NCI-H1436 (cell line): ENCODE measurements at places on chromosomes 11 and 22.

- DNase-seq = no peak
These were observed 124.7 kb upstream of the POU2AF2 start for GRCh38 chr11:111120696-111121302.

DNA sequence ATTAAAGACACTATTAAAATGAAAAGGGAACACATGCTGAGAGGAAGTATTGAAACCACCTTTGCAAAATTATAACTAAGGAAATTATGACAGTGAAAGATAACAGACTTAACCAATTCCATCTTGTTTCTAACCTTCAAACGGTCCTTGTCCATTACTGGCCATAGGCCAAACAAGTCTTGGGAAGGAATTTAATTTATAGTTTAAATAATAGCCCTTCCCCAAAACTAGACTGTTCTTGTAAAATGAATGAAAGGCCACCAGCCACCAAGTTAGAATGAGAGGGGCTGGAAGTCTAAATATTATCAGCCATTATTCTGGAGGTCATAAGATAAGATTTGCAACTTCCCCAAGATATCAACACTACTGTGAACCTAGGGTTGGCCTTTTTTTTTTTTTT, 1.8 kb upstream of the TALDO1 start:
- DNase-seq = no peak

DNA sequence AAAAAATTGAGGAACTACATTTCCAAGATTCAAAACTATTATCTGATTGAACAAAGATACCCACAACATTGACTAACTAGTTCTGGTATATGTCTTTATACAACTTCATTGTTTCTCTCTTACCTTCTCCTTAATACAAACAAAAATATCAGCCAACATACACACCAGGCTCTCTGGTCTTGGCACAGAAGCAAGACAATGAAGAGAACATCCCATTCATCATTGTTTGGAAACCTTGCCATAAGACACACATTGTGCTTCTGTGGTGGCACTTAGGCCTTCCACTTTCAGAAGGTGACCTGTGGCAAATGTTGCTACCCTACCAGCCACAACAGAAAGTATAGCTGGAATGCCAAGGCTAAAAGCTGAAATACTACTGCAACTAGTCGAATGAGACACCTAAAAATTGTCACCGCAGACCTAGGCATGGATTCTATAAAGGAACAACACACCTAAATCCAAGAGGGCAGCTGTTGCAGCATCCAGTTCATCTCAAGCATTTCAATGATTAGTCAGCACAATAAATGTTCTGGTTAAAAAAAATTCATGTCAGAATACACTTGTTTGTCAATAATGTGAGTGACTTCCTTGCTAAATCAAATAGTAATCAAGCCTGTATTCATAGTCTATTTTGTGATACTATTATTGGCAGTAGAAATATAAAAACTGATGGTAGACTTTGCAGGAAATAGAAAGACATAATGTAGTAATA, 26.3 kb downstream of the MAP6 start:
- no peak for DNase-seq

- DNase-seq = peak; percentile 22
These were observed 9.8 kb upstream of the TSSC4 start for GRCh38 chr11:2390725-2391151.

GRCh38 chr11:69442012-69442806, 39.3 kb upstream of the LINC01488 start:
- DNase-seq = no peak

- no peak for DNase-seq
These were observed 81.0 kb upstream of the CTSC start for GRCh38 chr11:88418508-88418907.

GRCh38 chr11:10655943-10656576, 37.5 kb downstream of the IRAG1 start:
- DNase-seq = no peak

GRCh38 chr22:49904040-49904369, 14.2 kb downstream of the ALG12 start:
- no peak for DNase-seq

DNA sequence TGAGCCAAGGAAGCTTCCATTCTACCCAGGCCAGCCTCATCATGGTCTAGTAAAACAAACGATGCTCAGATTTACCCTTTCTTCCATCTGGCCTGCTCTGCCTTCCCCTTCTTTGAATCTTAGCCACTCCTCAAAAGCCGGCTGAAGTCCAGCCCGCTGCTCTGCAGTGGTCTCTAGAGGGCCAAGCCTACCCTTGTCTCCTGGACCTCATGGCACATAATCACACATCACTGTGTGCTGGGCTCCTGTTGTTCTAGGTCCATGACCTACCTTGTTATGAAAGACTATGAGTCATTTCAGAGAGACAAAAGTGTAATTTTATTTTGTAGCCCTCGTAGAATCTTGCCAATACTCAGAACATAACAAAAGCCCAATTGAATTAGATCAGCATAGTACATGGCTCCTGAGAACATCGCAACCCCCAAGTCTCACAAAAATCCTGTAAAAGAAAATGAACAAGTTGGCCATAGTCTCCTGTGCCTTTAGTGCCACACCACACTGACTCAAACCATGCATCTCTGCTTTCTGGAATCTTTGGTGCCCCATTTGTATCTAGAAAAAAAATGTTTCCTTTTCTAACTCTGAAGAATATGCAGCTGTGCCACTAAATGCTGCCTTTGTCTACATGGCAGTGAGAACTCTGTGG, 192.7 kb downstream of the OPCML start:
- DNase-seq = no peak

- DNase-seq = no peak
These were observed 9.2 kb downstream of the OR5A2 start for GRCh38 chr11:59417023-59417422.

DNA sequence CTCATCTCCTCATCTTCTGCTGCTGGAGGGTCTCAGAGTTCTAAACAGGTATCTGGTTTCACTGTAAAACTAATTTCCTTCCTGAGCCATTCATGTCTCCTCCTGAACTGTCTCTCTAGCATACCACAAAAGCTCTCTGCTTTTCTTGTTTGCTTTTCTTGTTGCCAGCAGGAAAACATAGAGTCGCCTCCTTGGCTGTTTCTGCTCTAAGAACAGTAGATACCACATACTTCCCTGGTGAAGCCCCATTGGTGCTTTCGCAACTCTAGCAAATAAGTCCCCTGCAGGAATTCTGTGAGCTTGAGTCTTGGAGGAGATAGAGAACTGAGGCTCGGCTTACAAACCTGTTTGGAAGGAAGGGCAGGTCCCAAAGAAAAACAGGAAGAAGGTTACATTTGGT, 7.0 kb downstream of the DIXDC1 start:
- DNase-seq = no peak

GRCh38 chr11:43917851-43918250, 24.6 kb upstream of the C11orf96 start:
- DNase-seq = no peak

GRCh38 chr11:85752201-85752889, 58.6 kb downstream of the SYTL2 start:
- no peak for DNase-seq

GRCh38 chr11:88384669-88385005, 47.1 kb upstream of the CTSC start:
- no peak for DNase-seq

- DNase-seq = no peak
These were observed 68.7 kb upstream of the BMAL1 start for GRCh38 chr11:13208921-13209320.

GRCh38 chr11:111361874-111362273, 17.2 kb downstream of the POU2AF1 start:
- DNase-seq = no peak

DNA sequence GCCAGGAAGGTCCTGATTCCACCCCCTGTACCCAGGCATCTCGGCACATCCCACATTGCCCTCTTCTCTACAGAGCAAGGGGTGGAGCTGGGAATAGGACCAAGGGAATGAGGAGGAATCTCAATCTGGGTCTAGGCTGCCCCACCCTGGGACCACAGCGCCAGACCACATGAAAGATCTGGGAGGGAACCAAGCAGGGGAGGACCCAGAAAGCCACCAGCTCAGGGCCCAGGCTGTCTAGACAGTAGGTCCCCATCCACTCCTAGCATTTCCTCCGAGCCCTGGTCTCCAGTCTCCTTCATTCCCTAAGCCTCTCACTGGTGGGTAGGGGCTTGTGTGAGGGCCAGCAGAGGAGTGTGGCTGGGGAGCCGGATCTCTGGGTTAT, 11.6 kb downstream of the PHLDB1 start:
- DNase-seq = no peak

GRCh38 chr22:27756212-27756660, 45.3 kb downstream of the MN1 start:
- no peak for DNase-seq

- no peak for DNase-seq
These were observed 28.8 kb downstream of the SLN start for GRCh38 chr11:107683061-107683460.
